ENCODE measurements at places on chromosomes 11 and 22.

- DNase-seq = no peak
Measured at GRCh38 chr11:133818302-133818701, 27.0 kb downstream of the SPATA19 start.

- DNase-seq = no peak
Measured at GRCh38 chr11:69618237-69618636, 22.7 kb upstream of the CCND1 start.

DNA sequence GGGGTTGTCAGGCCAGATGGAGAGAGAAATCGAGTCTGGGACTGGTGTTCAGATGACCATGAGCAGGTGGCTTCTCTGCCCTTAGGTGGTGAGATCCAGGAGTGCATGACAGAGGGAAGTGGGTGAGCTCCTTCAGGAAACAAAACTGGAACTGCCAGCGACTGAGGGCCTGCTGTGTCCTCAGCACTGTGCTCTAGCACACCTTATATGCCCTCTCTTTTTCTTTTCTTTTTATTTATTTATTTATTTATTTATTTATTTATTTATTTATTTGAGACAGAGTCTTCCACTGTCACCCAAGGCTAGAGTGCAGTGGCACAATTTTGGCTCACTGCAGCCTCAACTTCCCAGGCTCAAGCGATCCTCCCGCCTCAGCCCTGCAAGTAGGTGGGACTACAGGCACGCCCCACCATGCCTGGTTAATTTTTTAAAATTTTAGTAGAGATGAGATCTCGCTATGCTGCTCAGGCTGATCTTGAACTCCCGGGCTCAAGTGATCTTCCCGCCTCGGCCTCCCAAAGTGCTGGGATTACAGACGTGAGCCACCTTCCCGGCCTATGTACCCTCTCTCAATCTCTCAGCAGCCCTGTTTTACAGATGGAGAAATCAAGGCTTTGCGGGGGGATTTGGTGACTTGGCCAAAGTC is 14.8 kb upstream of the RASD2 start:
- DNase-seq = no peak

GRCh38 chr11:77038825-77039326 is 4.7 kb downstream of the B3GNT6 start:
- no peak for DNase-seq

DNA sequence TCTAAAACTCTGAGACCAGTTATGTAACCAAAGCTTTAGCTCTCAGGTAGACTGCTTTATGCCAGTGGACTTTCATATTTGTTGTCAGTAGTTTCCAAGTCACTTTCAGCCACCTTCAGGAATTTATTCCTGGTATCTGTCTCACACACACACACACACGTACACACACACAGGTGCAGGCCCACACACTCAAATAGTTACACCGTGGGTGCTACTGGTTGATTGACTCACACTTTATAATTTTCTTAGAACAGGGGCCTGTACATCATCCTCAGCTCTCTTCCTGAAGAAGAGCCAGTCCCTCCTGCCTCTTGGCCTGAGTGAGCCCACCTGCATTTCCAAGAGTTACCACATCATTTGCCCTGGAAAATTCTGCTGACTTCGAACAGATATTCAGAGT is 555.2 kb downstream of the SOX6 start:
- DNase-seq = no peak

GRCh38 chr11:82465481-82465880 is 268.2 kb downstream of the FAM181B start:
- no peak for DNase-seq

DNA sequence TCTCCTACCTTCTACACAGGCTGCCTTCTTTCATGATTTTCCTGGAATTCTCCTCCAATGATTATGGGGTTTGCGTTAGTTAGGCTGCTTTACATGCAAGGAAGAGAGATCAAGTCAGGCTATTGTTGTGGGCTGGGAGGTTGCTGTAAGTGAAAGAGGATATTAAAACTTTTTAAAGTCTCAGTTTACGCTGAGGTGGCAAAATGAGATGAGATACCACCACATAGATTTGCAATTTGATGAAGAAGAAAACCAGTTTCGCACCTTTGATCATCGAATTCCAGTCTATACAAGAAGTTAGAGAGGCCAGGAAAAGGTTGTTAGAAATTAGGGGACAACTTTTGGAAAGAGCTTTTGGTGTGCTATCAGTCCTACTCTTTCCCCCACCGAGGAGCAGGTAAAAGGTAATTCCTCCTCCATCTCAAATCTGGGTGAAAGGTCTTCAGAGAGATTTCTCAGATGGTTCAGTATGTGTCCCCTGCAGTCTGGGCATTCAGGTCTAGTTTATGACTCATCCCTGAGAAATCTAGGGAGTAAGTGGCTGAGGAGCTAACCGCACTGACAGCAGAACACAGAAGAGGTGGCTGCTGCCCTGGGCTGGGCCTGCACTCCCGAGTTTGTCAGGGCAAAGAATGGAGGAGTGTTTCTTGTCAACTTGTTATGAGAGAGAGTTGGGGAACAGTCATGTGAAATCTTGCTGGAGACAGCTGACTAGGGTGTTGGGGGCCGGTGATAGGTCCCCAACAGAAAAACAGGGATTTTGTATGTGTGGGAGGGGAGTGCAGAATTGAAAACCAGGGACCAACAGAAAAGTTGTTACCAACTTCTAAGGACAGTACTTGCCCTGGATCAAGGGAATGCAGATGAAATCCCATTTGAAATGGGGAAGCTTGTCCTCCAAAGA is 34.7 kb downstream of the CCDC83 start:
- peak; percentile 70 for DNase-seq

DNA sequence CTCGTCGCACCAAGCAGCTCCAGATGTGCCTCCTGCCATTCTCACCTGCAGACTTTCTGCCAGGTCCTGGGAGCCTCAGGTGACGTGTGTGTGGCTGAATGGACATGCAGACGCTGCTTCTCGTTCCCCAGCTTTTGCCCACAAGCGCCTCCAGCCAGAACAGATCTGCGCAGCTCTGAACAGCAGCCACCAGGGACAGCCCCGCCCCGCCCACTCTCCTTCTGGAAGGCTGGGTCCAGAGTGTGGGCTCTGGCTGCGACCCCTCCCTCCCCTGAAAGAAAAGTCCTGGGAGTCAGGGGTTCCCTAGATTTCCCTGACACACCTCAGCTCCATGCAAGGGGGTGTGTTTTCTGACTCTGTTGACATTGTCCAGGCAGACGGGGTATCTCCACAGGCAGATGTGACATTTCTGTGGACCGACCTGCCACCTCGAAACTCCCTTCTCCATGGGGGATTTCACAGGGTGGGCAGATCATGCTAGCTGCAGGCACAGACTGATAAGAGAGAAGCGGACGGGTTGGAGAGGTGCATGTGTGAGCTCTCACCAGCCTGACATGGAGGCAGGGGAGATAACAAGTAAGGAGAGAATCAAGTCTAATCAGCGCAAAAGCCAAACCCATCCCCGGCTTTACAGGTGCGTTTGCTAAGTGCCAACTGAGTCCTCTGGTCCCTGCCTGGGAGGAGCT is 19.8 kb downstream of the SLCO2B1 start:
- no peak for DNase-seq

GRCh38 chr11:1260620-1261019 is 37.8 kb downstream of the MUC5B start:
- DNase-seq = no peak

GRCh38 chr22:17928391-17928790 is 96.0 kb downstream of the MICAL3 start:
- no peak for DNase-seq

GRCh38 chr11:118659953-118660680 is 19.3 kb downstream of the TREH start:
- DNase-seq = no peak

DNA sequence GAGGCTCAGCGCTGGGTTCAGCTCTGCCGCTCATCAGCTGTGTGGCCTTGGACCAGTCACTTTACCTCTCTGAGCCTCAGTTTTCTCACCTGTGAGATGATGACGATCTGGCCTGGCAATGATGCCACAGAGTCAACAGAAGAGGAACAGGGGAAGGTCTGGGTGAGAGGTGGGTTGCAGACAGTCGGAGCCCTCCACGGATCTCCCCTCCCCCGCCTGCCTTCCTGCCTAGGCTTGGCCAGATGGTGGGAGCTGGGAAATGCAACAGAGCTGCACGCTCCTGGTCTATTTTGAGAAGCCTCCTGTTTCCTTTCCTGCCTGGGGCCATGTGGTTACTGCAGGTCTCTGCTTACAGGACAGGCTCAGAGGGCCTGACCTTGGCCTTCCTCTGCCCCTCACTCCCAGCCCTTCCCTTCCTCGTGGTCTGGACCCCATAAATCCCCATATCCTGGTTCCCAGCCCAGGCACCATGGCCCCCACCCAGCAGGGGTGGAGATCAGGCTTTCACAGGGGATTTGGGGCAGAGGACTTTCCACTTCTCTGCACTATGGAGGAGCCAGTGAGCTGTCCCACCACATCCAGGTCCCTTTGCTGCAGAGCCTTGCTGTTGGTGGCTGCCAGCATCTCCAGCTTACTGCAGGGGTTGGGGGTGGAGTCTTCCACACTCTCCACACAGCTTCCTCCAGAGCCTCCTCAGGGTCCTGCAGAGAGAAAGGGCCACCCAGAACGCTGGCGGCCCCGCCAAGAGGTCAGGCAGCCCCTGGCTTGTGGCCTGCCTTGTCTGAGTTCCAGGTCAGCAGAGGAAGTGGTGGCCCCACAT is 46.9 kb downstream of the C11orf96 start:
- no peak for DNase-seq

DNA sequence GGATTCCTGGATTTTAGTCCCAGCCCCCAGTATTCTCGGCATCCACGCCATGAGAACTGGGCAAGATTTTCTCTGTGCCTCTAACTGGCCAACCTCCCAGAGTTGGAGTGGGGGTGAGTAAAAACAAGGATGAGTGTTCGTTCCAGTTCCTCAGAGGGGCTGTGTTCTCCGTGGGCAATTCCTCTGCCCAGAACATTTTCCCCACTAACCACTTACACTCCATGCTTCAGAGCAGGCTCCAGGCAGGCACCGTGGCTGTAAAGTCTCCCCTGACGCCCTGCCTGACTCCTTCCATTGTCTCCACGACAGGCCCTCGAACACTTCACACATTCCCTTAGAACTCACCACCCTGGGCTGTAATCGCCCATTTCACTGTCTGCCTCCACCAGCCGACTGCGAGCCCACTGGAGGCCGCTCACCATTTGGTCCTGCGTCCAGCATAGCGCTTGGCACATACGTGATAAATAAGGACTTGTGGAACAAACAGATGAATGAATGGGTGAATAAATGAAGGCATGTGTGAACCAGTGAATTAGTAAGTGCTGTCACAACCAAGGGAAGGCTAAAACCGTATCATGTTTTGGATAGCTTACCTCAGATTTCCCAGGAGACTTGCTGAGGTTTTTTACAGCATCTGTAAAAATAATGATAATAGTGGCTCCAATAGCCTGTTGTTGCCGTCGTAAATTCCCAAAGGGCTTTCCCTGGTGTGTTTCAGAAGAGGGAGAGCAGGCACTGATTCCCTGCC is 6.1 kb downstream of the APLNR start:
- no peak for DNase-seq
